ENCODE measurements at places on chromosomes 6 and 20.

DNA sequence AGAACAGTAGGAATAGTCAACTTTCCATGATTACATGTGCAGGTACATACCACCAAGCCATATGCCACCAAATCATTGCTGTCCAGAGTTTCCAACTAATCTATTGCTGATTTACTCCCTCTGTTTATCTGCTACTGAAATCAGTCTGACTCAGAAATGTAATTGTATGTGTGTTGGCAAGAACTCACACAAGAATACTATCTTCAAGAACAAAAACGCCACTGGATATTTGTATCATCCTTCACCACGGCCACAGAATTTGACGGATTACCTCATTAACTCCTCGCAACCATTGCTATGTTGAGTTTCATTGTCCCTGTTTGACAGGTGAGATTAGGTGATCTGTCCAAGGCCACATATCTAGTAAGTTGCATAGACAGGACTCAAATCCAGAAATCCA lies 159.2 kb downstream of the GMPR start:
- no peak for DNase-seq

DNA sequence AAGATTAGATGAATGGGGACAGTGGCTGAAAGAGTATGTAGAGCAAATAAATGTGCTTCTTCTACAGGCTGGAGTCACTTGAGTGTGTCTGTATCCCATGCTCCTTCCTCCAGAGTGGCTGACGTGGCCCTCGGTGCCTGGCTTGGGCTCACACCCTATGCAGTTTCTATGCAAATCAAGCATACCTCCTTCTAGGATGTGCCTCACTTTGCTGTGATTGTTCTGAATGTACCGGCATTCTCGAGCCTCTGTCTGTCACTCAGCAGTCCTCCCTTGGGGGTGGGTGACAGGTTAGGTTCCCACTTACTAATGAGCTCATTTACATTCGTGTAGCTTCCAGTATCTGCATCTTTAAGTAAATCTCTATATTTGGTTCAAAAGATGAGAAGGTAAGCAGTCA lies 55.1 kb upstream of the HDDC2 start:
- DNase-seq, result no peak

- no peak for DNase-seq
Measured at GRCh38 chr20:1478566-1478965, 11.9 kb upstream of the NSFL1C start.

DNA sequence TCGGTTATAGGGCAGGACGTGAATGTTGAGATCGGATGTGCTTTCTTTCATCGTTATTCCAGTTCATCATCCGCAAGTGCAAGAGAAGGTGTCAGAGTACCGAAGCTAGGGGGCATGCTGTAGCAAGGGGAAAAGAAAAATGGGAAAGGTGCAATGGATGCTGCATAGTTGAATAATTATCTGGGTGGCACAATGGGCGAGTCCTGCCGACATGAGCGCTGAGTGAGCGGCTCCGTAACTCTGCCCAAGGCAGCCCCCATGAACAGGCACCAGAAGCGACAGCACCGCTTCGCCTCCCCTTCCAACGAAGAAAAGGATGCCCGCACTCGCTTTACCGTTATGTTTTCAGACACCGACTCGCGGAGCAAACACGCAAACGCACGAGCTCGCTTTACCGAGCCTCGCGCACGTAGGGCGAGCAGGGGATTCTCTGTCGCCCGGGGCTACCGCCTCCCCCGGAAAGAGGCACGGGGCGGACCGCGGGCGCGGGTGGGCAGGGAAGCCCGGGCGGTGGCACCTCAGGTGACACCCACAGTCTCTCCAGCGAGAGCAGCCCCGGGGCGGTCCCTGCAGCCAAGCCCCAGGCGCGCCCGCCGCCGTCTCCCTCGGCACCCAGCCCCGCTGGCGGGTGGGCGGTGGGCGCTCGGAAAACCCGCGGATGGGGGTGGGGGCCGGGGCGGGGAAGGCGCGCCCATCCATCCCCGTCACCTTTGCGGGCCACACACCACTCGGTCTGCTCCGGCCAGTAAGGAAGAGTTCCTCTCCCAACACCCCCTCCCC lies 654 bp downstream of the WASF1 start:
- DNase-seq, result peak; percentile 41

GRCh38 chr6:52802806-52803205 lies 810 bp downstream of the GSTA1 start:
- no peak for DNase-seq

DNA sequence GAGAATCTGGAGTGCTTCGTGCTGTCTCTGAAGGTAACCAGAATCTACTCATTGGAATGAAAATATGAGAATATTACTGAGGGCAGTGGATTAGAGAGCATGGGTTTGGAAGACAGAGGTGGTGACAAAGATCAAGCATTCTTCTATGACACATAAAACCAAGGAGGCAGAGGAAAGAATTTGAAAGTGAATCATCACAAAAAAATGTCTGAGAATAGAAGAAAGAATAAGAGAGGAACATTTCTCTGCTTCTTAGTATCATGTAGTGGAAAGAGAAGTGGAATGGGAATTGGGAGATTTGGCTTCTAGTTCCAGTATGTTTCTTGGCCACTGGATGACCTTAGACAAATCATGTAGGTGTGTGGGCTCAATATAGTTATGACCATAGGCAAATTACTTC lies 474.0 kb downstream of the TFAP2B start:
- DNase-seq, result no peak

Data from activated gamma-delta T cell treated with anti-CD3 and anti-CD28 coated beads, Interleukin-2, amount 50 U/mL, for 16 hours (primary cell).